ENCODE measurements at places on chromosomes 13 and 19. TPM values are rescaled to one million over a fixed set of nuclear protein-coding genes. Genes with fewer than 3 reads are reported as not detected.

- no peak for DNase-seq
Measured at GRCh38 chr19:7874897-7875273, 695 bp upstream of the PRR36 start.

- no peak for DNase-seq
Measured at GRCh38 chr13:26015271-26016125, 36.3 kb downstream of the SHISA2 start.

DNA sequence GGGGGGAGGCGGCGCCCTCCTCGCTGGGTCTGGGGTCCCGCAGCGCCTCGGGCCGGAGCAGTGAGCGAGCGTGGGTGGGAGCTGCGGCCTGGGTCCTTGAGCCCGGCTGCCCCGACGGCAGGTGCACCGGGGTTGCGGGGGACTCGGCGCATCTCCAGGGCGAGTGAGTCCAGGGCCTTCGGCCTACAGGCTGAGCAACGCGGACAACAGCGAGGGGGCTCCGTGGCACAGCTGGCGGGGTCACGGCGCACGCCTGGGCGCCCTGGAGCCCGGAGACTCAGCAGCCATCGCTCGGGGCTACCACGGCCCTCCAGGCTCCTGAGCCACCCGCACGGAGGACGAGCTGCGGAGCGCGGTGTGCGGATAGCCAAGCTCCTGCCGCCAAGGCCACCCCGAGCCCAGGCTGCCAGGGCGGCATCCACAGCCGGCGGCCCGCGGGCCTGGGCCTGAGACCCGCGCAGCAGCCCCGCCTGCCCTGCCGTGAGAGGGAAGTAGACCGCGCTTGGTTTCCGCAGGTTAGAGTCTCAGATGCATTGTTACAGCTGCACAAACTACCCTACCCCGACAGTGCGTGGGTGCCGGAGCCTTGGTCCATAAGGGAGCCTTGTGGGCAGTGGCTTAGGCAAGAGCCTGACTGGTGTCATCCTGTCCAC lies 253.9 kb upstream of the SGCG start:
- no peak for DNase-seq

DNA sequence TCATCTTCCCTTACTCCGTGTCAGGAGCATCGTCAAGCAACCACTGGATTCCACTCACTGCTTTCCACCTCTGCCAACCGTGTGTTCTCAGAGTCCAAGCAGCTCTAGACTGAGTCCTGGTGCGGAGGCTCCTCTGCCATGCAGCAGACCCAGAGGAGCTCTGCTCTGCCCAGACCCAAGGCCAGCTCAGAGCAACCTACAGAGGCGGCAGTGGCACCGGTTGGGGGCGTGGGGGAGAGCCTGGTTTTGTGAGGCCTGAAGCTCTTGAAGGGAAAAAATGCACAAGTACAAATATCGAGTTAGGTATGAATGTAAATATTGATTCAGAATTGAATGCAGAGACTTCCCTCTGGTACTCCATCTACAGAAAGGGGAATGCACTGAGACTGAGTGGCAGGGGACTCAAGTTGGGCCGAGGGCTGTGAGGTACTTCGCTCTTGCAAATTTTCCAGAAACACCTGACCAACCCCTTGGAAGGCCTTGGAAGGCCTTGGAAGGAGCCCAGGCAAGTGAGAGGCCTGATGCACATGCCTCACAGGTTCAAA lies 46.7 kb downstream of the GJA3 start:
- DNase-seq = no peak

The WIZ gene
- 46.5 TPM for total RNA-seq

Data from MCF 10A (cell line).